ENCODE measurements at places on chromosomes 3 and 15. TPM values are rescaled to one million over a fixed set of nuclear protein-coding genes. Genes with fewer than 3 reads are reported as not detected.

GRCh38 chr3:194871143-194871863 is 185.6 kb downstream of the FAM43A start:
- DNase-seq, result no peak

Gene CISH
- 0.38 TPM for total RNA-seq

DNA sequence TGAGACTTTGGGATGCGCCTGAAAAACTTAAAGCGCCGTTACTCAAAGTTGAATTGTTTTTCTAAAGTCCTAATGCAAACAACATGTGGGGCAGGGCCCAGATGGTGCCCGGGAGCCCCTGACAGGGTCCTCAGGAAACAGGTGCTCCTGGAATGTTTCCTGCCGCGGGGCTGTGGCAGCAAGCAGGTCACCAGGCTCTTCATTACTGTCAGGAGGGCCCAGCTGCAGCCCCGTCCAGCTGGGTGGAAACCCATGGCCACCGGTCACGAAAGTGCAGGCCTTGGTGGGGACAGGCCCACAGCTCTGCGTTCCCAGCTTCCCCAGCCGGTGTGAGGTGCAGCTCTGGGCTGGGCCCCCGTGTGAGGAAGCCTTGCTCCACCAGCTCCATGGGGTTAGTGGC is 63.9 kb upstream of the GATA2 start:
- DNase-seq, result peak; percentile 83

GRCh38 chr3:13898346-13898745 is 18.5 kb upstream of the WNT7A start:
- DNase-seq, result no peak

DNA sequence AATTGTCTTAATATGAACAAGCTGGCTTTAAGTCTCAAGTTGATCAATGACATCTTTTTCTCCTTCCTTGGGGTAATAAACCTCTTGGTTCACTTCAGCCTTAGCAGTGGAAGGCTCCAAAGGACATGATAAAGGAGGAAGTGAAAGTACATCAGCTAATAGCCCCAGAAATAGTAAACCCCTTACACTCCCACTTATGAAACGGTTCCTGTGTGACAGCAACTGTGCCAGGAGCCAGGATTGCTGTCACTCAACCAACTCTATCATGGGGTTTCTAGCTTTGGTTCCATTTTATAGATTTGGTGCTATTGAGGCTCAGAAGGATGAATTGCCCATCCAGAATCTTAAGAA is 216.7 kb downstream of the ABHD5 start:
- no peak for DNase-seq

Gene CD96
- total RNA-seq, result not detected

DNA sequence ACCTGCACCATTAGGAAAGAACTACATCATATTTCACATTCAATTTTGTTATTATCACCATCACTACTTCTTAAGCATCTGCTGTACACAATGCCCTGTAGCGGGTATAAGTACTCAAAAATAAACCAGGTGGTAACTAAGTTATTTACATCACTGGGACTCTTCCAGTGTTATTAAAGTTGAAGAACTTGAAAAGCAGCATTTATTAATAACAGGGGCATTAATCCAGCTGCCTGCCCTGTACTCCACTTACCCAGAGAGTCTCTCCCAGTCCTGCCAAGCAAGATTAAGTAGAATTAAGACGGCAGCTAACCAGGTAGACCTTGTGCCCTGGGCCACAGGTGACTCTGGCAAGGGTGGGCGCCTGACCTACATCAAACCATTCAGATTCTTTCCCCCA is 65.2 kb downstream of the FHIT start:
- DNase-seq, result no peak

DNA sequence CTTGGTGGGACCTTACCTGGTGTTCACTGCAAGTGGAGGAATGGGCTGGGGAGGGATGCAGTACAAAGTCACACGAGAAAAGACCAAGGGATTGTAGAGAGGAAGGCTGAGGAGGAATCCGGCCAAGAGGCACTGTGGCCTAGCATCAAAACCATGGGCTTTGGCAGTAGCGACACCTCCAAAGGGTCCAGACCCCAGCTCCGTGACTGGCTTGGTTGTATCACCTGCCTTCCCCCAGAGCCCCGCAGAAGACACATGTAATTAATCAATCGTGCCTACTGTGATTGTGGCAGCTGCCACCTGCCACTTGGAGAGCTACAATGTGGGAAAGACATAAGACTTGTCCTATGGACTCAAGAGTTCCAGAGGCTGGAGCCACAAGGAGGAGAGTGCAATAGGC is 54.7 kb downstream of the ST8SIA2 start:
- DNase-seq, result no peak

Gene CASR
- not detected for total RNA-seq

GRCh38 chr3:11452885-11453847 is 181.0 kb downstream of the ATG7 start:
- DNase-seq, result peak; percentile 86

Gene GADL1
- total RNA-seq, result 0.13 TPM

DNA sequence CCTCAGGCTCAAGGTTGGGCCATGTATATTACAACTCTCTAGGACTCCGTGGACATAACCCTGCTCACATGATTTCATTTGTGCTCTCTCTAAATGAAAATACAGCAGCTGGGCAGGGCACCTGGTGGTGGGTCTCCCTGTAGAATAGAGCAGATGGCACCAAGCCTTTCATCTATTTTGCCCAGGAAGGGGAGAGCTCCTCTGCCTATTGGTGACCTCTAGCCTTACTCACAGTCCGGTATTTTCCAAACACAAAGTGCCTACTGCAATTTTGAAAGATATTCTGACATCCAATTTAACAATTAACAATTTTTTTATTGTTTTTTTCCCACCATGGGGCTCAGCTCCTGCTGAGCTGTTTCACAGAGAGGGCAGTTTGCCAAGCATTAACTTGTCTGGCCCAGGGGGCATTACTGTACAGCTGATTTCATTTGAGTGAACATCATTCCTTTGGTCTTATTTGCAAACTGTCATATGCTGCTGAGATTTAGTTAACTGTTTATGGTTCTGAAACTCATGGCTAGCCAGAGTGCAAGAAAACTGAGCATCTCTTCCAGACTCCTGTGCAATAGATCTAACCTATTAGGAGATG is 474.0 kb downstream of the EPHB1 start:
- no peak for DNase-seq

GRCh38 chr3:111509308-111509707 is 32.7 kb upstream of the CD96 start:
- DNase-seq, result no peak

Data from dermis microvascular lymphatic vessel endothelial cell (primary cell).